ENCODE measurements at places on chromosomes 7 and 10. TPM values are rescaled to one million over a fixed set of nuclear protein-coding genes. Genes with fewer than 3 reads are reported as not detected.

HABP2 gene
- not detected for total RNA-seq

NPC1L1 gene
- total RNA-seq: 0.19 TPM

SFTPA1 gene
- not detected for total RNA-seq

DNA sequence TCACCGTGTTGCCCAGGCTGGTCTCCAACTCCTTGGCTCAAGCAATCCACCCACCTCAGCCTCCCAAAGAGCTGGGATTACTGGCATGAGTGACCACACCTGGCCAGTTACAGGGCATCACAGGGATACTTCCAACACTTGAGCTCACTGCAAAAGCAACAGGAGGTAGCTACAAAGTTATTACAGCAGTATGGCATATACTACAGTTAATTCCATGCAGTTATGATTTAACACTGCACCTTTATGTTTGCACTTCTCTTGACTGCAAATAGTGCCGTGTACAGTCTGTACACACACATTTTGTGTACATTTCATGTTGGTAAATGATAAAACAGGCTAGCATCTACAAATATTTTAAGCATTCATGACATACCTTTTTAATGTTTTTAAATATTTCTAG lies 21.3 kb downstream of the SRPK2 start:
- no peak overlapping the region for H3K4me3 ChIP-seq
- peaks cover 21% of the 10 kb centered on the region for H3K4me1 ChIP-seq
- H3K27me3 ChIP-seq: no peaks in the 10 kb centered on the region
- DNase-seq: no peak

DNA sequence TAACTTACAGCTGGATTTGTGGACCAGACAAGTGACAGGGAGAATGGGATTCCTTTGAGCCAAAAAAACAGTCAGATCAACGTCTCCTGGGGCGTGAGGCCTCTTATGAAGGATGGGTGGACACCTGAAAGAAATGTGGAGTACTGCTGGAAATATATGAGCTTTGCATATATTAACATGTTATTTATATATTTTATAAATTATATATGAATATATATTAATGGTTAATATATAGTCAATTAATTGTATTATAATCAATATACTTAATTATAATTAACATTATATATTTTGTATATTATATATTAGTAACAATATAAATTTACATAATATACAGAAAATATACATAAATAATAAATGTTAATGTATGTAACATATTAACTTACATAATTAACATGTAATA lies 57.5 kb downstream of the CACNB2 start:
- H3K4me3 ChIP-seq: no peak overlapping the region
- no peaks in the 10 kb centered on the region for H3K36me3 ChIP-seq
- H3K27ac ChIP-seq: no peak overlapping the region
- H3K4me1 ChIP-seq: peaks cover 27% of the 10 kb centered on the region
- H3K27me3 ChIP-seq: no peaks in the 10 kb centered on the region
- DNase-seq: no peak

DNA sequence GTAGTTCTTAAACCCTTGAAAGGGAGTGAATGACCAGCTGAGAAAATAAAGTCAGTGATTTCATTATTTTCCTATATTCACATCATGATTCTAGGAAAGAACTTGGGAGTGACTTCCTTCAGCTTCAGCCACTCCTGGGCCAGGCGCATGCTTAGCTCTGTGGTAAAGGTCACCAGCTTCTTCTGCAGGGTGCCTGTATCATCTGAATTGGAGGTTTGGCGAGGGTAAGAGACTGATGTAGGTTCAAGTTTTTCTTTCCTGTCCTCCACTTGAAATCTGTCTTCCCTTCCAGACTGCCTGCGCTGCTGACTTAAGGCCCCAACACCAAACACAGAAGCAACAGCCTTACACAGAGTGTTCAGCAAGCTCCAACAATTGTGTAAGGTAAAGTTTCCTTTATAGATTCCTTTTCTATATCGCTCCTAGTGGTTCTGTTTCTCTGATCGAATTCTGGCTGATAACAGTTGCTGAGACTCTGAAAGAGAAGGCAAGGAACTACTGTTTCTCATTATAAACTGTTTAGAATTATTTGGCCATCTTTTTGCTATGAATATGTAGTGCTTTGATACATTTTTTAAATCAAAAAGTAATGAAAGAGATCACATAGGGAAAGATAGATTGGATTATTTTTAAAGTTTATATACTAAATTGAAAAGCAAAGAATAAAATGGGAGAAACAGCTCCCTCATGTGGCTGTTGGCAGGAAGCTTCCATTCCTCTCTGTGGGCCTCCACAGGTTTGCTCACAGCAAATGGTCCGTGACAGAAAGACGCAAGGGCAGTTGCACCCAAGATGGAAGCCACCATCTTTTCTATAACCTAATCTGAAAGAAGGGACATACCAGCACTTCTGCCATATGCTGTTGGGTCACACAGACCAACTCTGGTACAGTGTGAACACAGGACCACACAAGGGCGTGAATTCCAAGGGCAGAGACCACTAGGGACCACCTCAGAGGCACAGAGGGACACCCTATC lies 14.0 kb downstream of the GATAD1 start:
- H3K4me3 ChIP-seq: no peak overlapping the region
- no peaks in the 10 kb centered on the region for H3K4me1 ChIP-seq
- H3K27me3 ChIP-seq: no peaks in the 10 kb centered on the region
- H3K36me3 ChIP-seq: peaks cover 54% of the 10 kb centered on the region
